GM04503 (cell line): ENCODE measurements at places on chromosomes 3 and 15.

DNA sequence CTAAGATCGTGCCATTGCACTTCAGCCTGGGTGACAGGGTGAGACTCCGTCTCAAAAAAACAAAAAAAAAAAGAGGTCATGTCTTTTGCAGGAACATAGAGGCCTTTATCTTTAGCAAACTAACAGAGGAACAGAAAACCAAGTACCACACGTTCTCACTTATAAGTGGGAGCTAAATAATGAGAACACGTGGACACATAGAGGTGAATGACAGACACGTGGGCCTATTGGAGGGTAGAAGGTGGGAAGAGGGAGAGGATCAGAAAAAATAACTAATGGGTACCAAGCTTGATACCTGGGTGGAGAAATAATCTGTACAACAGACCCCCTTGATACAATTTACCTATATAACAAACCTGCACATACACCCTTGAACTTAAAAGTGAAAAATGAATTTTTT lies 401.4 kb upstream of the NAALADL2 start:
- no peak for DNase-seq

- DNase-seq, result peak; percentile 17
These were observed 228.7 kb downstream of the SLCO3A1 start for GRCh38 chr15:92082006-92082843.

- DNase-seq, result no peak
These were observed 32.6 kb downstream of the SEC22C start for GRCh38 chr3:42549131-42549530.

GRCh38 chr3:190322604-190323245 lies 479 bp upstream of the CLDN1 start:
- DNase-seq, result no peak

GRCh38 chr15:31975830-31976229 lies 54.5 kb upstream of the CHRNA7 start:
- no peak for DNase-seq

- no peak for DNase-seq
These were observed 208.9 kb upstream of the TLE3 start for GRCh38 chr15:70306582-70306981.

DNA sequence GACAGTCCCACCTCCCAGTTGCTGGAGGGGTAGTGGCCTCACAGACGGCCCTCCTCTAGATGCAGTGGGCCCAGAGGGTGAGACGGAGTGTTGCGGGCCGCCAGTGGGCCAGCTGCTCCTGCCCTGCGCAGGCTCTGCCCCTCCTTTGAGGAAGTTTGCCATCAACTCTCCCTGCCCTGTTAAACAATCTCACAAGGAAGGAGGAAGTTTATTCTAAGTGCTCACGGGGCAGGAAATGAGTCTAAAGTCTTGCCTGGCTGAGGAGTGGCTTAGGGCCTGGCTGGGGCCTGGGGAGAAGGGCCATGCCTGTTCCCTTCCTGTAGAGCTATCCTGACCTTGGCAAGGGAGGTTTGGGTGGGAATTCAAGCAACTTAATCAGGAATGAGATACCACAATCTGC lies at the start of gene FAM3D:
FAM3D (minus strand) TSS at position 92 of the 400 bp plus-strand sequence. CDS start 11,211 bp downstream, outside the sequence.
- no peak for DNase-seq

- DNase-seq, result no peak
These were observed 48.0 kb downstream of the CACNA2D2 start for GRCh38 chr3:50455161-50456018.

GRCh38 chr3:186108106-186108940 lies 566 bp downstream of the ETV5 start:
- DNase-seq, result no peak

DNA sequence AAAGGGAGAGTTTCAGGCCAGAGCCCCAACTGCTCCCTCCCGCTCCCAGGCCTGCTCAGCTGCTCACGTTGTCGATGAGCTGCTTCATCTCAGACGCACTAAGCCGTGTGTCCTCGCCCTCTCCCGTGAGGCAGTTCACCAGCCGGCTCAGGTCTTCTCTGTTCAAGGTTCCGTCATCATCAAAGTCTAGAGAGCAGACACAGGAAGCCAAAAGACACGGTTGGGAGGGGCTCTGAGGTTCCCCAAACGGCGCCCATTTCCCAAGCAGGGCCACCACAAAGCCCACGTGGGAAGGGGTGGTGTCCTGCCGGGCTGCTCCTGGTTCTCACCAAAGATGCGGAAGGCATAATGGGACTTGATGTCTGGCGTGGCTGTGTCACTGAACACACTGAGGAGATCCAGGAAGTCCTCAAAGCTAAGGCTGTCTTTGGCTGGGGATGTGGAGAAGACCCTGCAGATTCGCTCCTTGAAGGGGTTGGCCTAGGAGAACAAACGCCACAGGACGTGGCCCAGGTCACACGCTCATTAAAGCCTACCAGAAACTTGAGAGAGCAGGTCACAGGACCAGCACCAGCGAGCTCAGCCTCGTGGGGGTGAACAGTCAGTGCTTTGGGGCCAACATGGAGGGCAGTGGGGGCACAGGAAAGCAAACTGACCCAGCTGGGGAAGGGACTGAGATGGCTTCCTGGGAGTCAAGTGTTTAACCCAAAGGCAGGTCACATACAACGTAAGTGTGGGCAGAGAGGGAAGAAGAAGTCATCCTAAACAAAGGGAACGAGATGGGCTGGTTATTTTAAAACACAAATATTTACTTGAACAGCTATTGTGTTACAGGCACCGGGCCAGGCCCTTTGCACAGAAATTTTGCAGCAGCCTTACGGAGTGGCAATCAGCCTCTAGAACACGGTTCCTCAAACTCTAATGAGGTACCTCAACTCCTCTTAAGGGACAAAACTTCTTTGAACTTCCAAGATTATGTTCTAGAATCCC lies 2.4 kb downstream of the CIB1 start:
- DNase-seq, result no peak

GRCh38 chr15:71409541-71409940 lies 294.3 kb downstream of the THSD4 start:
- no peak for DNase-seq
